ENCODE measurements at places on chromosomes 2 and 18.
A peak's percentile ranks its signal among the peaks of the same experiment; 100 is the strongest.

DNA sequence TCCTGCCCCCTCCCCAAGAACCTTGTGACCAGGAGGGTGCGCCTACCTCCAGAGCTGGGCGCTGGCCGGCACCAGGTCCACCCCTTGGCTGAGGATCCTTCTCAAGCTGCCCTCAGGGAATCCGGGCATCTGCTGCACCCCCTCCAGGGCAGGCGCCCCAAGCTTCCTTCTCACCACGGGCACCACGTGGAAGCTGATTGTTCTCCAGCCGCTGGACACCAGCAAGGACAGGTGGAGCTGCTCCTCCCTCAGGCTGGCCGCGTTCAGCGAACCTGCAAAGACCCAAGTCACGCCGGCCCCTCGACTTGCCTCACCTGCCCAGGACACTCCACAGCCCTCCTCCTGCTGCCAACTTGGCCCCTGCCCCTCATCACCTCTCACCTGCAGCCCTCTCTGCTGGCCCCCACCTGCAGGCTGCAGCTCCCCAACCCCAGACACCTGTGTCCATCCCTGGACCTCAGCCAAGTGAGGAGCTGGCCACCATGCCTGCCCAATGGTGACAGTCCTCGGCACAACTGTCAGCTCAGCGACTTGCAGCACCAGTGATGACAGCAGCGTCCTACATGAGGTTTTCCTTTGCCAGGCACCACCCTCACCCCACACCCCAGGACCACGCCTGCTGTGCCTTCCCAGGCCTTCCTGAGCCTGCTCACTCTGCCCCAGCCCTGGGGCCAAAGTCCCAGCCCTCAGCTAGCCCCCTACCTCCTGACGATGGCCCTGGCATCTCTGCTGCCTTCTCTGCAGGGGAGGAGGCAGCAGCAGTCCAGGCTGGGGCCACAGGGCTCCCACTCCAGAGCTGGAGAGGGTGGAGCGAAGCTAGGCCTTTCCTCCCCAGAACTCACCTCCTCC lies 4.2 kb downstream of the MAB21L4 start:
- DNase-seq: no peak

DNA sequence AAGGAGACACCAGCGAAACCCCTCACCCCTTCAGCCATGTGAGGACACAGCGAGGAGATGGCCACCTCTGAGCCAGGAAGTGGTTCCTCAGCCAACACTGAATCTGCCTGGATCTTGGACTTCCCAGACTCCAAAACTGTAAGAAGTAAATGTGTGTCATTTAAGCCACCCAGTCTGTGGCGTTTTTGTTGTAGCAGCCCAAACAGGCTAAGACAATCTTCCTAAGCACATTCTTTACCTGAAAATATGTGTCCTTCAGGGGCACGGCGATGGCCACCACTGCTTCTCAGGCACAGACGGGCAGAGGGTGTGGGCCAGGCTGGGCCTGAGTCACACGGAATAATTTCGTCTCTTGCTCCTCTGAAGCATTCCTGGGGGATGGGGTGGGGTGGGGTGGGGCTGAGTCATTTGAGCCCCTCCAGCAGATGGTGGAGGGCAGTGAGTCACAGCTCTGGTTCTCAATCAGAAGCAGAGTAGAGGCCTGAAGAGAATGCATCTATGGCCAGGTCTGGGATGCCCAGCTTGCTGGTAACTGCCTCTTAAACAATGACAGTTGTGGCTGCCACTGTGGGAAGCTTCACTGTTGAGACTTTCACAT lies 142.4 kb downstream of the CAPN13 start:
- no peak for DNase-seq

DNA sequence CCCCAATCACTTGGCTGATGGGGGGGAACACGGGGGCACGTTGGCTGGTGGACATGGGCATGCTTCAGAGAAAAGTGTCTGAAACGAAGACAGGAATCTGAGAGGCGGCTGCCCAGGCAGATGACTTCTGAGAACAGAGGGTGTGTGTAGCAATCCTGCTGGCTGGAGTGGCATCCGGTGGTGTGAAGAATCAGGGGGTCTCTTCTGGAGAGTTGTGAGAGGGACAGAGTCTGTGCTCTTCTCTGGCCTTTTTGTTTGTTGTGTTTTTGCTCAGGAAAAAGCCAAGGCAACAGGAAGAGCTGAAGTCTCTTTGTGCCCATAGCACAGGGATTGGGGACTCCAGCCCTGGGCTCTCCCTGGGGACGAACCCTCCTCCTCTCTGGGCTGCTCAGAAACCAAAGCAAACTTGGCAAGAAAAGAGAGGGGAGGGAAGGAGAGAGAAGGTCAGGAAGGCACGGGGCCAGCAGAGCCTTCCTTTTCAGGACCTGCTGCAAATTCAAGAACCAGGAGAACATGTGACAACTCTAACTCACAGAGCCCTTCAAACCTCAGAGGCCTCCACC lies 97.0 kb upstream of the SMAD2 start:
- no peak for DNase-seq

DNA sequence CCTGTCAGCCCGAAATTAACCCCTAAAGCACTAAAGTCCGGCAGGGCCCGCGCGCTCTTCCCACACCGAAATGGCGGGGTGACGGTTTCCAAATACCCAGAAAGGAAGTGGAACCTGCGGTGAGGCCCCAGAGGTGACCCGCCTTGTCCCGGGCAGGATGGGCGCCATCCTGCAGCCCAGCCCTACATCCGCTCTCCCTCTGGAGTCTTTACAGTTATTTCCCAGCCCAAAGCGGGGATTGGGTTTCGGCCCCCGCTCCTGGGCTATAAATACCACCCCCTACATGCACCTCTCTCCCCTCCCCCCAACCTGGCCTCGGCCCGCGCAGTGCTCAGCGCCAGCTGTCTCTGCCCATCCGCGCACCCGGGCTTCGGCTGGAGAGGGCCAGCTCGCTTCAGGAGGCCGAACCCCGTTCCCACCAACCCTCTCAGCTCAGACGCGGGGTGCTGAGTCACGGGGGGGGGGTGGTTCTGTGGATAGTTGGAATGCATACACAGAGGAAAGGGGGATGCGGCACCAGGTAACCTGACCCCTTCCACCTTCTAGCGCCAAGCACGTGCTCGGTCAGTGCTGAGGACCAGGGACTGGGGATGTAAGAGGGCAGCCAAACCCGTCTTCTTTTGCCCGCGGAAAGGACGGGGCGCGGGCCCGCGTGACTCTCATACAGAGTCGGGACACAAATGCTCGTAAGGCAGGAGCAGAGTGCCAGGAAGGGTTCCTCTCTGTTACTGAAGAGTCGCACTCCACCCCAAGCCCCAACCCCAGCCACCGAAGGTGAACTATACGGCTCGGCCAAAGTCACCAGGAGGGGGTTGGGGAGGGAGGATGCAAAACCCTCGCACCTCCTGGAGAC lies at the start of gene TUBA4B:
Gene TUBA4B, plus strand, starts transcription at position 344 of the 853 bp plus-strand sequence. Its CDS starts 165 bp downstream, at position 509.
- peak; percentile 81 for DNase-seq

- DNase-seq: no peak
These were observed 249.2 kb upstream of the SLC39A10 start for GRCh38 chr2:195407783-195408182.

- no peak for DNase-seq
These were observed 63.0 kb downstream of the TANK start for GRCh38 chr2:161223139-161223732.

DNA sequence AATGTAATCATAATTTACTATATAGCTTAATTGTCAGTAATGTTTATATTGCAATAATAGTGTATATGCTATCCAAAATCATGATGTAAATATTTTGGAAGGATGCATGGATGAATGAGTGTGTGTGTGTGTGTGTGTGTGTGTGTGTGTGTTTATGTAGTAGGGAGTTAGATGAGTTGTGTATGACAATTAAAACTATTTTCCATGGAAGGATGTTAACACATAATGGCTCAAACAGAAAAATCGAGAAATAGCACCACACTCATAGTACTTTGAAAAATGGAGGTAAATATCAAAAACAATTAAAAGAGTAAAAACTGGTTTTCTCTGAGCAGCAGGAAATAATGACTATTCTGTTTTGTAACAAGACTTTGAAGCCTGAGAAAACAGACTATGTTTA lies 8.1 kb upstream of the IL36A start:
- DNase-seq: no peak

Measured in Peyer's patch (tissue), 4 donors.